ENCODE measurements at places on chromosomes 6 and 20.
A peak's percentile ranks its signal among the peaks of the same experiment; 100 is the strongest.

DNA sequence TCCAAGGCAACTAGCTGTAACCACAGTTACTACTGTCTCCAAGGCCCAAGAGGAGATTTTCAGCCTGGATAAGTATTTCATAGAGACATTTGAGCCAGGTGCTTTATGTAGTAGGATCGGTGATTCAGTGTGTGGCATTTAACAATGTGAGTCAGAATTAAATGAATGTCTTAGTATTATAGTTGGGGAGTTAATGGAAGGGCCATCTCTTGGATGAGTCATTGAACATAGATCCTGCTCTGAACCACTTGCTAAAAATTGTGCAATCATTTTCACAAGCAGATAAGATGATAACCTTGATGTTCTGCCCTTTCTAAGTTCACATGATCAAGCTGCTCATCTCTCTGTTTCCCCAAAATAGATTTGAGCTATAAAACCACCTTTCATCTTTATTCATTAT lies 668.9 kb upstream of the CITED2 start:
- peak; percentile 97 for DNase-seq

GRCh38 chr6:20188630-20189075 lies 23.6 kb downstream of the MBOAT1 start:
- DNase-seq, result no peak

GRCh38 chr20:56385130-56385529 lies 6.9 kb downstream of the AURKA start:
- no peak for DNase-seq

- peak; percentile 7 for DNase-seq
Observed at GRCh38 chr6:142985281-142985680, 40.3 kb upstream of the HIVEP2 start.

DNA sequence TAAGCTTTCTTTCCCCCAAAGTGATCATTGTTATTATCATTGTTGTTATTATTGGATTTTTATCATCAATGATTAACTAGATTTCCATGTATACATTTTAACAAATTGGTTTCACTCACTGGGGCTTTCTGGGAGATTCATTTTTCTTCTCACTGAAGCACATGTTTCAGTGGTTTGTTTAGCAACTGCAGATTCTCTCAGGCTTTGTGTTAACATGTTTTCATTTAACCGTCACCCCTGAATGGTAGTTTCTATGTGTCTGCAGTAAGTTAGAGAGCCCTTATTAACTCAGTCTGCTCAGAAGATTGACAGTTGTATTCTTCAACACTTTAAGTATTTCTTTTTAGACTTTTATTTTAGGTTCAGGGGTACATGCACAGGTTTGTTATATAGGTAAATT lies 12.4 kb downstream of the ZKSCAN4 start:
- DNase-seq, result no peak

DNA sequence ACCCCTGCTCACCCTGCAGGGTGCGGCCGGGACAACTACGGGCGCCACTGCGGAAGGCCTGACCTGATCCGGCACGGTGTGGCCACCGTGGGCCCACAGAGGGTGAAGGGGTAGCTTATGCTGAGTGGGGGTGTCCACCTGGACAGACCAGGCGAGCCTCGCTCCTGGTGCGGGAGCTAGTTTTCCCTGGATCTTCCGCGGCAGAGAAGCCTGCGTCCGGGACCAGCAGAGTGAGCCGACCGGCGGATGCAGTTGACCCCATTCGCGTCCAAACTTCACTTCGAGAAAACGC lies 38.2 kb downstream of the NCR2 start:
- no peak for DNase-seq

DNA sequence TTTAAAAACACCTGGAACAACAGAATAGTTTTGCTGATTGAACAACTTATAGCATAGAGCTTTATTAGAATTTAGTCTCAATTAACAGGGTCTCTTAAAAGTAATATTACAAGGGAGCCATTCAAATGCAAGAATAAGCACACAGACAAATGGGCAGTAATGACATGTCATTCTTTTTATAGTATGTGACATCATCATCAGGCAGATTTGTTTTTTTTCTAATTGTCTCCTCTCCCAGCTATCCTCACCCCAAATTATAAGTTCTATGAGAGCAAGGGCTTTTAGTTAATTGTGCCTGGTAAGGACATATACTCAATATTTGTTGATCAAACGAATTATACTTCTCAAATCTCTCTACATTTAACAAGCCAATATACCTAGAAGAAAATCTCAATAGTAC lies 11.0 kb downstream of the PGM3 start:
- no peak for DNase-seq

GRCh38 chr20:1509237-1509636 lies 18.0 kb upstream of the SIRPB2 start:
- no peak for DNase-seq

GRCh38 chr20:53748176-53748575 lies 154.5 kb upstream of the ZNF217 start:
- no peak for DNase-seq

GRCh38 chr6:14789996-14790395 lies 455.9 kb upstream of the JARID2 start:
- no peak for DNase-seq

DNA sequence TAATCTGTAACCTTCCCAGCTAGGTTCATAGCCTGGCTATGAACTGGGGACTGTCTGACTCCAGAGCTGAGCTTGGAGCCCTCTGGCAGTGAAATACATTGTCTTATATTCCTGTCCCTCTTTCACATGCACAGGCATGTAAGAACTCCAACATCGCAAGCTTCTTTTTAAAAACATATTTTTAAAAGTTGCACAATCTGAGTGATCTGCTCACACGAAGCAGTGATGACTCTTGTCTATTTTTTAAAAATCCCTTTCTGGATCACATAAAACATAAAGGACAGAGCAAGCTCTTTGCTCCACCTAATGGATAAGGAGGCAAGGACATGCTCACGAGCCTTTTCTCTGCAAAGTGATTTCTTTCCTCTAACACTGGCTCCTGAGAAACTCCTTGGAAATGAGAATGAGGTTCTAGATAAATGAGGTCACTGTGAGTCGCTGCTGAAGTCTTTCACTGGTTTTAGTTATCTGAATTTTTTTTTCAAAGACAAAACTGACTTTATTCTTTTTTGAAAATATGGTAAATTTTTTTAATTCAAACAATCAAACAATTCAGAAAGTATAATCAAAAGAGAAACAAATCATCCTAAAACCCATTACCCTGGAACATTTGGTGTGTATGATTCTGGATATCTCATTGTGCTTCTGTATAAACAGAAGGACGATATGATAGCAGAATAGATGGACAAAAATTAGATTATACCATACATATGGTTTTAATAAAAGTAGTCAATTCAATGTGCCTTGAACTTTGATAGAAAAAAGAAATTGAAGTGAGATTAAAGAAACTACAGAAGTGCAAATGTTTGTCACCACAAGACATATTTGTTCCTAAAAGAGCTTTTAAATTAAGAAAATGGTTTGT lies 30.8 kb downstream of the IL20RA start:
- DNase-seq, result peak; percentile 73

DNA sequence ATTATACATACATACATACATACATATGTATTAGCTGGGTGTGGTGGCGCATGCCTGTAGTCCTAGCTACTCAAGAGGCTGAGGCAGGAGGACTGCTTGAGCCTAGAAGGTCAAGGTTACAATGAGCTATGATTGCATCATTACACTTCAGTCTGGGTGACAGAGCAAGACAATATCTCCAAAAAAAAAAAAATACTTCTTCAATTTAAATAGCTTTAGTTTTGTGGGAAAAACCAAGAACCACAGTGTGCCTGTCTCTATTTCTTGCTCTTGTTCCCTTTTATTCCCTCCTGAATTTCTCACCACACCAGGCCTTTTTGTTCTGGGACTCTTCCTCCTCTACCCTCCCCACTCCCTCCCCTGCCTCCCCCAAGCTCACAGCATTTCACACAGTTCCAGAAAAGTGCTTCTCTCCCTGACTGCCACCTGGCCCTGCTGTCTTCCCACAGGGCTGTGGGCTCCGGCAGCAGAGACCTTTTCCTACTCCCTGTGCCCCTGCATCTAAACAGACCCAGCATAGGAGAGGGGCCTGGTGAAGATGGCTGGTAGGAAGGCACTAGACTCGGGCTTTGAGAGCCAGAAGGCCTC lies 1.3 kb downstream of the C20orf203 start:
- DNase-seq, result no peak

GRCh38 chr20:13613917-13614316 lies 24.8 kb downstream of the TASP1 start:
- DNase-seq, result peak; percentile 16

GRCh38 chr6:23790756-23791155 lies 335.3 kb upstream of the NRSN1 start:
- DNase-seq, result no peak

DNA sequence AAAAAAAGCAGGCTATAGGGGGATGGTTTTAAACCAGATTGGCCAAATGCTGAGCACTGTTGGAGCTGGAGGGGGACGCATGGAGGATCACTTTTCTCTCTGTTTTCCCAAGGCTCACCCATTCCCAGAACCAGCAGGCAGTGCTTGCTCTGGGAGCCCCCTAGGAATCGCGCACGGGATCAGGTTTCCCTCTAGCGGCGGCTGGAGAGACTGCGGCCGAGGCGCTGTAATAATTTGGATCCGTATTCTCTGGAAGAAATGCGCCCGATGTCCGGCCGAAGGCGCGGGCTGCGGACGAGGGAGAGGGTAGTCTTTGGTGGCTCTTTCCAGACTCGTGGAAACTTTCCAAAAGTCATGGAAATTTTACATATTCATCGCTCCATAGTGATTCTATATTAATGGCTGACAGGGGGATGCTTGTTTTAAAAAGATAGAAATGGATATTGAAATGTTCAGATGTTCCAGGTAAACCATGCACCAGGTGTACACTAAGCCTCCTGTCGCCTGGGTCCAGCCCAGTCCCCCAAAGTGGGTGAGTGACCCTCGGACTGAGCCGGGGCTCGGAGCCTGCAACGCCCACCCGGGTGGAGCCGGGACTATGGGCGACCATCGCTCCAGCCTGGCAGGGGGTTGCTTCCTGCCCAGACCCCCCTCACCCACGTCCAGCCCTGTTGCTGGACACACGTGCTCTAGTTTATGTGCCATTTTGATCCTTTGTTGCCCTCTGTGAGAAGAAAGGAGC lies 78.7 kb upstream of the PHACTR3 start:
- DNase-seq, result peak; percentile 50

- no peak for DNase-seq
Observed at GRCh38 chr20:15155848-15156401, 818.5 kb upstream of the FLRT3 start.

DNA sequence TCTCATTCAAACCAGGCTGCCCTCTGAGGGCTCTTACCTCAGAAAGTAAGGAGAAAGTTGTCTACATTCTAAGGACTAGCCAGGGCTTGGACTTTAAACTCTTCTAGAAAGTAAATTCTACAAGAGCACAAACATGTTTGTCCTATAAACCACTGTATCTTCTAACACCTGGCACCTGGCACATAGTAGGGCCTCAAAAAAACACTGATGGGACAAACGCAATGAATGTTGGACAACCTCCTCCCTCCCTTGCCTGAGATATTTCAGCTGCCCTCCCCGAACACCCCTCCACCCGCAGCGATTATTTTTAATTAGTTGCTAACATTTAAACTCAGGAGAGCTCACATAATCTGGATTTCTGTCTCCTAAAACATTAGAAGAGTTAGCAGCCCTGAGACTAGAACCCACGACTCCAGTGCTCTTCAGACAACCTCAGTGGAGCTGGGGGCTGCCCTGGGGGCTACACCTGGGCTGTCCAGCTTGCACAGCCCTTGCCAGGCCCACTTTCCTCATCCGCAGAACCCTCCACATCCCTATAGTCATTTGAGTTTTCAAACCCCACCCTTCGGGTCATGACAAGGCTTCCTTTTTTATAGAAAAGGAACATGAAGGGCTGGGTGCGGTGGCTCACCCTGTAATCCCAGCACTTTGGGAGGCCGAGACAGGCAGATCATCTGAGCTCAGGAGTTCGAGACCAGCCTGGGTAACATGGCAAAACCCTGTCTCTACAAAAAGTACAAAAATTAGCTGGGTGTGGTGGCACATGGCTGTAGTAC lies 4.9 kb downstream of the HCK start:
- DNase-seq, result no peak

DNA sequence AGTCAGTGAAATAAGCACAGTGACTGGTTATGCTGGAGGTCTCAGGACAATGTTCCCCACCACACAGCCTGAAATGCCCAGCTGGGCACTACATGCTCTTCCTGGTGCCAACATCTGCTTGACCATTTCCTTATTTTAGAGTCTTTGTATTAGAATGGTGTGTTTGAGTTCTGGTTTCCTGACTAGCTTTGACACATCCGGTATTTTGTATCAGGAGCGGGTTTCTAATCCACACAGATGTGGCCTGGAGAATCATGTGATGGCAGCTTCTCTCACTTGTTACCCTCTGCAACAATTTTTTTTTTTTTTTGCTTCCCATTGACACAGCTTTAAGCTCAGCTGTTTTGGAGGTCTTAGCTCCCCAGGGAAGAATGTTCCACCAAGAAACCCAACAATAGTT lies 164.5 kb upstream of the CST7 start:
- no peak for DNase-seq

DNA sequence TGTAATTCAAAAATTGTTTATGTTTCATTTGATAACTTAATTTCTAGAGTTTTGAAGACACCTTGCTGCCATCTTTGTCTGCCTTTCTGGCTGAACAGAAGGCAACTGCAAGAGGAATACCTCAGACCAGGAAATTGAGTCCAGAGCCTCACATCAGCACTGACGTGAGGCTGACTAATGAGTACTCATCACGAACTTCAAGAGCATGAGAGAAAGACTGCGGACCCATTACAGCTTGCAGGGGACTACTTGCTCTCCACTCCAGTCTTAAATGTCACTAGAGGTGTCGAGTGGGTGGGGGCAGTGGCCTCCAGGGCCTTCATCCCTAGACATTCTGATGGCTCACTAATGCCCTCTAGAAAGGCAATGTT lies 109.5 kb upstream of the SSTR4 start:
- DNase-seq, result peak; percentile 41

GRCh38 chr6:75246386-75246785 lies 2.8 kb upstream of the COX7A2 start:
- DNase-seq, result no peak

DNA sequence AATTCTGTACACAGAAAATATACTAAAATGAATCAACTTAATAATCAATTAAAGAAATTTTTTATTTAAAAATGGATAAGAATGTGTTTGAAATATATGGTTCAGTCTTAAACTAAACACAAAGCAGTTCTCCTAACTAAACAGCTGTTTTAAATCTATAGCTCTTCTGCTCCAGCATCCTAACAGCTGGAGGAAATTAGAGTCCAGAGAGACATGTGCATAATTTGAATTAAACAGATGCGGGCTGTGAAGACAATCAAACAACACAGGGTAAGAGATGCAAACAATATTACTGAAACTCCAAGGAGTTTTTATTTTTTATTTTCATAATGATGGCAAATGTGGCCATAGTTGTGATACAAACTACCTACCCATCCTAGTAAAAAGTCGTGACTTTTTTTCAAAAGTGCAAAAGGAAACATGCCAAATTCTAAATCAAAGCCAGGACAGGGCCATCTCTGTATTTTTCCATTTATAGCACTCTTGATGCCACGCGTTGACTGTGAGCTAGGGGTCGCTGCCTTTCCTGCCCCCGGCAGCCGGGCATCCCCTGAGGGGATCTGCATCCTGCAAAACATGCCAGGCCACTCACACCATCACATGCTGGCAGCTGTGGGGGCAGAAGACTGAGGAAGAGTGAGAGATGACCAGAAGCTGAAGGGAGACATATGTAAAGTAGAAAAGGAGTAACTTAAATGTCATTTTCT lies 310.6 kb downstream of the PRKN start:
- DNase-seq, result peak; percentile 2

GRCh38 chr20:8721098-8721497 lies 347.8 kb upstream of the PLCB4 start:
- DNase-seq, result peak; percentile 63
